ENCODE measurements at places on chromosomes 7 and 10. TPM values are rescaled to one million over a fixed set of nuclear protein-coding genes. Genes with fewer than 3 reads are reported as not detected.

- no peak for DNase-seq
Observed at GRCh38 chr10:22931948-22932347, 4.1 kb downstream of the ARMC3 start.

- DNase-seq, result no peak
Observed at GRCh38 chr10:109205929-109206585, 717.3 kb downstream of the XPNPEP1 start.

DNA sequence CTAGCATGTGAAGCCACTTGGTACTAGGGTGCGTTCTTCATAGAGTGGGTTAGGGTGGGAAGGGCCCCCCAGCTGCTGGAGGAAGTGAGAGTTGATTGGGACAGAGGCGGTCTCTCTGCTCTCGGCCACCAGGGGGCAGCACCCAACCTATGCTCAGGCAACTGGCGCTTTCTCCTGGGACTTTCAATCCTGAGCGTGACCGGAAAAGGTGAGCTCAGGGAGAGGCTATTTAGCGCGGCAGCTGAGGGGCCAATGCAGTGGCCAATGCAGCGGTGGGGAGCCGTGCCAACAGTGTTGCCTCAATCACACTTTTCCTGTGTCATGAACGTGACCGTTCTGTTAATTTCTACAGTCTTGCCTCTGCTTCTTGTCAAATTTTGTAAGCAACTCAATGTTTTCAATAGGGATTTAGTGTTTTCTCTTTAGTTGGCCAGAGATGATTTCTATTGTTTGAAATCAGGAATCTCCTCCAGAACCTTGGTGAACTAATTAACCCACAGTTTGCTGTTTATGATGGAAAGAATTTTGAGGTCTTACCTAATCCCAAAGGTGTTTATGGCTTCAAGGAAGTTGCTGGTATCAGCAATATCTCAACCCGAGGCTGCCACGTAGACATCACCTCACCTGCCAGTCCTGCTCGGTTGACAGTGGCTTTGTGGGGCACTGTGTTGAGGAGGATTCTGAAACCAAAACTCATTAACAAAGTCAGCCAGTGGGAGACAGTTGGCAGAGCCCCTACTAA, 67.9 kb upstream of the PDZD8 start:
- DNase-seq, result peak; percentile 89

GRCh38 chr10:97744405-97745035, 7.6 kb downstream of the ZFYVE27 start:
- DNase-seq, result no peak

DNA sequence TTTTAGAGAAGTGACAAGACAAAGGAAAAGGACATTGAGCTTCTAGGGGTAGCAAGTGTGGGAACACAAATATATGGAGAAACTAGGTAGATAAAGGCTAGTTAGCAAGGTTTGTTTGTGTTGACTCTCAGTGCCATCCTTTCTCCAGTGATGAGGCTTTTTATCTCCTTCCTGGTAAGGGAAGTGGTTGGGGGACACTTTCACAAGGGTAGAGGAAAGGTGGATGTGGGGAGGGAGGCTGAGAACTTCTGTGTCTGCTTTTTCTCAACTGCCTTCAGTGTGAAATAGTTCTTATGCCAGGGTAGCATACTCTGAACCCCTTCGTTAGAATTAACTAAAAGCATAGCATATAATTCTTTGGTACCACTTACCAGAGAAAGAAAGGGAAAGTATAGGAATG, 93.0 kb upstream of the STRIP2 start:
- DNase-seq, result no peak

- no peak for DNase-seq
Observed at GRCh38 chr10:18625886-18626285, 25.5 kb downstream of the NSUN6 start.

DNA sequence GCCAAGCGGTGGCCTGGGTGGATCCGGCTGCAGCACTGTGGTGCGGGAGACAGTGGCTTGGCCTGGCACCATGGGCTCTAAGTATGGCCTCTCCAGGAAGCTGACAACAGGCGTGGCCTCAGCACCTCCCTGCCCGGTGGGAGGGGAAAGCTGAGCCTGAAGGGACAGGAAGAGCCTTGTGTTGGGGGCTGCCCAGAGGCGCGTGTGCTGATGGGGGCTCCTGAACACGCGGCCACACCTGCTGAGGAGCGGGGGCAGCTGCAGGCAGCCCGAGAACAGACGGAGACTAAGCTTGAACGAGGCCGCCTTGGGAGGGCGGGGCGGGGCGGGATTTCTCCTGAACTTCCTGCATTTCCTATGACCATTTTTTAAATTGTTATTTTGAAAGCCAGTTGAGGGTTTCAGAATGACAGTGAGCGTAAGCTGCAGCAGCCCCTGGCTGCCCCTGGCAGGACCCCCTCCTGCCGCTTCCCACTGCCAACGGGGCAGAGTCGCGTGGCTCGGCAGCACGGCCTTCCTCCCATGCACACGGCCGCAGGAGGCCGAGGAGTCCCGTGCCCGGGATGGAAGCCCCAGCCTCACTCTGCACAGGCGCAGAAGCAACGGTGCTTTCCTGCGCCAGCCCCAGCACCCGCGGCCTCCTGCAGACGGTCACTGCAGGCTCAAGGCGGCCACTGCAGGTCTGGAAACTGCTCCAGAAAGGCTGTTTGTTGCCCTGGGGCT, 43.2 kb downstream of the DPYSL4 start:
- peak; percentile 74 for DNase-seq

DNA sequence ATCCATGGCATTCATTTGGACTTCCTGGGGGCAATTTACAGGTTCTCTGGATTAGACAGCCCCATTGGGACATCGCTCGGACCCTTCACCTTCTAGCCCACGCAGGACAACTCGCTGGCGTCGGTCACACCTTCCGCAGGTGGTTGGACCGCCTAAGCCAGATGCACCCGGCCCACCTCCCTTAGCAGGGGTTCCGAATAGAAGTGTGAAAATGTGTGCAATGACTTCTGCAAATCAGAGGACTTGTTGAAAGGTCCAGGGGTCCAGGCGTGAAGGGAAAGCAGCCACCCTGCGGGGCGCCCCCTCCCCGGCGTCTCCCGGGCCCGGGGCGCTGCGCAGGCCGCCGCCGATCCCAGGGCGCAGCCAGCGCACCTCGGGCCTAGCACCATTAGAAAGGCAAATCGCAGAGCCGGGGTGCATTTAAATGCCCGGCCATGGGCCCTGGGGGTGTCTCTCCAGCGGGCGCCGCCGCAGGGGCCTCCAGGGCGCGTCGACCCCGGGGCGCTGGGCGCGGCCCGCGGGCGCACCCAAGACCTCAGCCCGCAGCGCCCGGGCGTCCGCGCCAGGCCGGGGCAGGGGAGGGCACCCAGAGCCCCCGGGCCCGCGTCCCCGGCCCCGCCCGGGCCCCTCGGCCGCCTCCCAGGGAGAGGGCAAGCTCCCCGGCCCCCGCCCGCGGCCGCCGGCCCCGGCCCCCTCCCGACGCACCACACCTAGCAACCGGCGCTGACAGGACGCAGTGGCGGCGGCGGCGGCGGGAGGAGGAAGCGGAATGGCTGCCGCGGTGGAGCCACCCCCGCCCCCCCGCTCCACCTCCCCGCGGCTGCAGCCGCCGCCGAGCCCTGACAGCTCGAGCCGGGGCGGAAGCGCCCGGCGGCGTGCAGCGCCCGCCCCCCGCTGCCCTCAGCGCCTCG, 1.2 kb downstream of the JAZF1 start:
- peak; percentile 90 for DNase-seq

DNA sequence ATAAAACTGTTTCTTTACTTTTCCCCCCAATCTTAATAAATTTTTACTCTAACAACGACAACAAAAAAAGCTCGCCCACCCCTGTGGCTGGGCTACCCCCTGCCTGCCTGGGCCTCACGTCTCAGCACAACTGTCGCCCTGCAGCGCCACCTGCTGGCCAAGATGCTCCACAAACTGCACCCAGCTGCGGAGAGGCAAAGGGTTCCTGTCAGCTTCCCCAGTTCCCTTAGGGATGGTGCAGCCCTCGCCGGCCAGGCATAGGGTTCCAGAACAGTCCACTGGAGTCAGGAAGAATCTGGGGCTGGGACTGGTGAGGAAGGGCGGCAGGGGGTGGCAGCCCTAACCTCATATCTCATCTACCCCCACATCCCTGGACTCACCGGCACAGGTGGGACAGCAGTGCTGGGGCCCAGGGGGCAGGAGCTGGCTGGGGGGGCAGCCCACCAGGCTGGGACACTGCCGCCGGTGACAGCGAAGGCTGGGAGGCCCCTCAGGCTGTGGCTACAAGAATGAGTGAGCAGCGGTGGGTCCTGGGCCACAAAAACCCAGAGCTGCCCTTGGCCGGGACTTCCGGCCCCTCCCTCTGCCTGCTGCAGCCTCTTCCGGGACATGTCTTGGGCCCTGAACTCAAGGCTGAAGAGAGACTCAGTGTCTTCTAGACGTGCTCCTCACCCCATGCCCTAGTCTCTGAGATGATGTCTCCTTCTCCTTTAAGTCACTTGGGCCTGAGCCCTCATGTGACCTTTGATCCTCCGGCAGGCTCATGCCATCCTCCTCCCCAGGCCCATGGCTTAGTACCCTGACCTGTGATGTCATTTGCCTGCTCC, 21.2 kb downstream of the ATP6V1F start:
- DNase-seq, result peak; percentile 92

- no peak for DNase-seq
Observed at GRCh38 chr10:36342781-36343180, 700.7 kb upstream of the FZD8 start.

- no peak for DNase-seq
Observed at GRCh38 chr7:121307021-121307574, 21.7 kb upstream of the WNT16 start.

GRCh38 chr7:5543361-5543760, 119.7 kb upstream of the TNRC18 start:
- DNase-seq, result no peak

- no peak for DNase-seq
Observed at GRCh38 chr7:30778255-30779025, 7.2 kb downstream of the MINDY4 start.

DNA sequence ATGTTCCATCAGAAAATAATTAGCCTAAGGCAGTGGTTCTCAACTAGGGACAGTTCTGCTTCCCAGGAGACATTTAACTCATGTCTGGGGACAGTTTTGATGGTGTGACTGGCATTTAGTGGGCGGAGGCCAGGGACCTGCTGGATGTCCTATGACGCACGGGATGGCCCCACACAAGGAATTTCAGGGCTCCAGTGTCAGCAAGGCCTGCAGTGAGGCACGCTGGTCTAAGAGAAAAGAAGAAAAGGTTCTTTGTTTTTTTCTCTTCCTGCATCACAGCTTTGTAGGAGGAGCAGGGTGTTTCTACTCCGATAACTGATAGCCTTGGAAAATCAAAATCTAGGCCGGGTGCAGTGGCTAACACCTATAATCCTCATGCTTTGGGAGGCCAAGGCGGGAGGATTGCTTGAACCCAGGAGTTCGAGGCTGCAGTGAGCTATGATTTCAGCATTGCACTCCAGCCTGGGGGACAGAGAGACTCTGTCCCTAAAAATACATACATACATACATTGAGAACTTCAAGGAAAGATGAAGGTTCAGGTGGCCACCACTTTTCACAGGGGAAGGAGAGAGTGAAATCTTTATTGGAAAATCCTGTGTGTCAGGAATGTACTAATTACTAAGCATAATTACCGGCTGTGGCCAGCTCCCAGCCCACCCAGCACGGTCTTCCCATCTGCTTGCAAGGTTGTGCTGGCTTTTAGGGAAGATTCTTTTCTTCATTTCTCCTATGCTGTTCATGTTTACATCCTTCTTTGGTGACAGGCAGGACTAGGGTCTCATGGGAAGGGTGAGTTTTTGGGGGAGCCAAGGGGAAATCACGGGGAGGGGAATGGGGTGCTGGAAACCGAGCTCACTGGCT, 150.4 kb downstream of the ACTR3B start:
- DNase-seq, result no peak

DNA sequence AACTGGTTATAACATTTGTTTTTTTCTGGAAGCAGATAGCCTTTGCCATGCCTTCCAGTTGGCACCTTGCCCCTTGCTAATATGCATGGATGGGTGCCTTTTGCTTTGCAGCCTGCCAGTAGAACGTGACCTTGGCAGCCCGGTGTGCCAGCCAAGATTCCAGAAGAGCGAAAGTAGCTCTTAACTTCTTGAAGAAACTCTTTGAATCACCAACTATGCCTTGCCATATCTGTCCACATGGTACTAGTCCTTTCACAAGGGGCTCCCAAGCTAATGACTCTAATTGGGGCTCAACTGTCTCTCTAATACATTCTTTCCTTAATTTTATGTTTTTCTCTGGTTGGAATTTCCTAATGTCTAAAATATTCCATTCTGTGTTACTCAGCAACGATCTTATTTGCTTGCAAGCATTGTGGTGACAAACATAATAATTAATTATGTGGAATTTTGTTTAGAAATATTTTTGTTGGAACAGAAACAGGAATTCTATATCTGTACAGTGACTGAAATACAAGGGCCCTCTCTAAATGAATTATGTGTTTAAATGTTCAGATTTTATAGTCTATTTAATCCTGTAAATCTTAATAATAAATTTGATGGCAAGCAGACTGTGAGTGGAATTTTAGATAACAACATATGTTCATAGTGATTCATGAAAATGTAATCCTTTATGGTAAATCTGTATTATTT, 45.8 kb downstream of the HDAC9 start:
- DNase-seq, result no peak

DNA sequence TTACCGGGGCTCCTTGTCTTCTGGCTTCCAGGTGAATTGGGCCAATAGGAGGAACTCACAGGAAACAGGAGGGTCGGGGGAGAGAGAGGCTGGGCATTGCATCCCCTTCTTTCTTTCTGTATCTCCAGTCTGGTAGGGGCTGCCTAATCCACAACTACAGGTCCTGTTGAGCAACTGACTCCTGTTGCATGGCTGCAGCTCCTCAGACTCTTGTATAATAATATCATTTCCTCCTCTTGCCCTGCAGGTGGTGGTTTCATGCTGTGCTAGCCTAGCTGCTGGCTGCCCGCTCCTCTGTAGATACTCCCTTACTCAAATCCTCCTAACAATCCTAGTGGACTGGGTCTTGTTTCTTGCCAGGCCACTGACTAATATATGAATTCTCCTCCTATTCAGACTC, 276.5 kb upstream of the SMIM30 start:
- no peak for DNase-seq

GRCh38 chr7:37224746-37225145, 223.9 kb downstream of the ELMO1 start:
- DNase-seq, result no peak

Gene EN2
- not detected for total RNA-seq

Gene MARVELD1
- total RNA-seq, result 43.8 TPM

Gene GIMAP2
- 33.0 TPM for total RNA-seq

Gene SCD
- 276 TPM for total RNA-seq

Gene MYO1G
- total RNA-seq, result 21.0 TPM

Gene PILRA
- total RNA-seq, result 36.9 TPM

Gene CUEDC2
- 44.8 TPM for total RNA-seq

Gene CPA4
- not detected for total RNA-seq

Measured in upper lobe of right lung (tissue), 1 donor.